ENCODE measurements at places on chromosomes 7 and 10.

DNA sequence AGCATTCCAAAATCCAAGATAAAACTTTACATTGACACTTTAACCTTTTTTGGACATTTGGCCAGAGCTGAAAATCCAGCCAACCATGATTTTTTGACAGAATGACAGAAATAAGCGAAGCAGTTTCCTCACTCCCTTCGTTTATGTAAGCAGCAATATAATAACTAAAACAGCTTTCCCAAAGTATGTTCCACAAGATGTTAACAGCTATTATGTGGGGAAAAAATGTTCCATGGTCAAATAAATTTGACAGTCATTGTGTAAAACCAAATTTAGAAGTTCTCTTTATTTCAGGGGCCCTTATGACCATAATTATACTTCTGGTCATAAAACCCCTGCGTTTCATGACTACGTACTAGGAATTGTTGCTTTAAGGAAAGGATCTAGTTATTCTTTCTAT lies 416.5 kb downstream of the MAGI2 start:
- DNase-seq: no peak

- DNase-seq: no peak
These were observed 717.3 kb downstream of the XPNPEP1 start for GRCh38 chr10:109205929-109206585.

GRCh38 chr7:105799006-105799405 lies 77.4 kb downstream of the ATXN7L1 start:
- DNase-seq: no peak

GRCh38 chr7:117562759-117563158 lies 82.9 kb downstream of the CFTR start:
- DNase-seq: no peak

GRCh38 chr7:77353407-77353721 lies 62.8 kb downstream of the GSAP start:
- no peak for DNase-seq

DNA sequence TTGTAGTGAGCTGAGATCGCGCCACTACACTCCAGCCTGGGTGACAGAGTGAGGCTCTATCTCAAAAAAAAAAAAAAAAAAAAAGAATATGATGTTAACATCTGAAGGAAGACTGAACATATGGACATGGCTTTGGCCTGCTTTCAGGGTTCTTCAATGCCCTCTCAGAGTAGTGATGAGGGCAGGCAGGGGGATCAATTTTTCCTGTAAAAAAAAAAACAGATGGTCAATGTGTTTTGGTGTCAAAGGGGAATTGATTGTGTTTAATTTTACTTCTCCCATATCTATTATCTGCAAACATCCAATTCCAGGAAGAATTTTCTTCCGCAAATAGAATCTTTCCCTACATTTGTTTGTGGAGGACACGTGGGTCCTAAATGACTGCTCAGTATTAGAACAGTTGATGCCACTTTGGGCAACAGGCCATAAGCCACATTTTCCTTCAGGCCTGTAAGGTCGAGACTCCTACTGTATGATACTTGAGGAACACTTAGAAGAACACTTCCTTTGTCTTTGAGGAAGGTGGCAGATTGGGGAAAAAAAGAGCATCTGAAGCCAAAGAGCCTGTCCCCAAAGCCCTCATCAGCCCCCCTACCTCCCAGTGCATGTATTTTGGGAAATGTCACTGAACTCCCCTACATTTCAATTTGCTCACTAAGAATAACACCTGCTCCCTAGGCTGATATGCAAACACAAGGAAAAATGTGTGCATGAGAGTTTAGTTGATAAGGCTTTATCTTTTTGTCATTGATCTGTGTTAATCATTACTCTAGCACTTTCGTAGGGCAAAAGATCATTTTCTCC lies 28.3 kb downstream of the MGAM2 start:
- no peak for DNase-seq

- no peak for DNase-seq
These were observed 37.4 kb upstream of the GSAP start for GRCh38 chr7:77453531-77453930.

- no peak for DNase-seq
These were observed 85.7 kb downstream of the SUGCT start for GRCh38 chr7:40220421-40220911.

DNA sequence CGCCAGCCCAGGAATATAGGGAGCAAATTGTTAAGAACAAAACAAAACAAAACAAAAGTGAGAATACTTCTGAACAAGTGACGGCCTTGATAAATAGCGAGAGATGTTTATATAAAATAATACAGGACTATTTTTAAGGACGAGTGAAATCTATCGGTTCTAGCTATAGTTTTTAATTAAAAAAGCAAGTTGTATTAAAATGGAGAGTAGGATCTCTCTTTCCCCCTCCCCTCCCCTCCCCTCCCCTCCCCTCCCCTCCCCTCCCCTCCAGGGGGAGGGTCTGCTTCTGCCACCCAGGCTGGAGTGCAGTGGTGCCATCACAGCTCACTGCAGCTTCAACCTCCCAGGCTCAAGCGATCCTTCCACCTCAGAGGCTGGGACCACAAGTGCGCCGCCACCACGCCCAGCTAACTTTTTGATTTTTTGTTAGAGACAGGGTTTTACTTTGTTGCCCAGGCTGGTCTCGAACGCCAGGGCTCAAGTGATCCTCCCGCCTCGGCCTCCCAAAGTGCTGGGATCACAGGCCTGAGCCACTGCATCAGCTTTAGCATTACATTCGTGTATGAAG lies 440 bp upstream of the TCAF1 start:
- no peak for DNase-seq

- DNase-seq: no peak
These were observed 44.2 kb upstream of the GGCT start for GRCh38 chr7:30548845-30549244.

DNA sequence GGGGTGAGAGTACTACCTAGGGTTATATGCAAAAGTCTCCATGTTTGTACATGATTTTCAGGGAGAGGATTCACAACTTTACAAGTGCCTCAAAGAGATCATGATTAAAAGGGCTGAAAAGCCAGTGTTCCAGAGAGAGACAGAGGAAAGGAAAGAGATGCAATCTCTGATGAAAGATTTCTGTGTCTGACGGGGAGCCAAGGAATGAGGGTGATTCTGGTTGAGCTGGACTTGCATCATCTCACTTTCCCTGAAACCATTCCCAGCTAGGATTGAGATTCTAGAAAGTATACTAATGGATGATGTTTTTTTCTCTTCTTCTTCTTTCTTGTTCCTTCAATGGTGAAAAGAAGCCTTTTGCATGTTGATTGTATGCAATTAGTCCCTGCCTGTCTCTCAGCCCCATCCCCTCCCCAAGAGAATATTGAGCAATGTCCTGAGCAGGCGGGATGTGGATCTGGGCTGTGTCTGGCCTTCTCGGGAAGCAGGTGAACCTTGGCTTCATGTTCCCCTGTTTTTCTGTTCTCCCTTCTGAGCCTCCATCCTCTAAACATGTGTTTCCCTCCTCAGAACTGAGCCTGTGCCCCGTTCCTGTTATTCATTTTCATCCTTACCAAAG lies 186.1 kb downstream of the ZNF365 start:
- no peak for DNase-seq

DNA sequence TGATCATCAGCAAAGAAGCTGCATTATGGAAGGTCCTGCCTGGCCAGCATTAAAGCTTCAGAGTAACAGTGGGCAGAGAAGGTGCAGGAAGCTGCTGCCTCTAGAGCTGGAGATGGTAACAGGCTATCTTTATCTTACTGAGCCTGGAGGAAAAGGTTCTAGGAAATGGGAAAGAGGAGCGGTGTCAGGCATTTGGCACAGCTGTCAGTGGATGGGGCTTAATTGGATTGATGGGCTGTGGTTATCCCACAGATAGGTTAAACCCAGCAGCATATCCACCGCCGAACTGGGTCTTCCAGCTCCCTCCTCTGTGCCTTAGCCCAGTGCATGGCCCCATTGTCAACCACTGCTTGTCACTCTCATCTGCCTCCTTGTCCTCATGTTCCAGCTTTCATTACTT lies 127.6 kb downstream of the CCNY start:
- DNase-seq: no peak

DNA sequence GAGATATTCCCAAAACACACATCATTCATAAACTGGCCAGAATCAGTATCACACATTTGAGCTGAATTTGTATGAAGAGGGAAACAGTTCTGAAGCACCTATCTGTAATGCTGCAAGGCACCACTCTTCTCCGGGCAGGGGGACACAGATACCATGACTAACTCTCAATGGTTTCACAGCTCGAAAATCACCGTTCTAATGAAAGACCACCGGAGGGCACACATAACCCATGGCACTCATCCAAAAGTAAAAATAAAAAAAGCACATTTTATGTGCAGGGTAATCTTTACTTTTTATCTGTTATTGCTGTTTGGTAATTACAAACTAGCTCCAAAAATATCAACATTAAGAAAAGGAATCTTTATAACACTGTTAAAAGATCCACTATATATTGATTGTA lies 137.5 kb downstream of the PARD3 start:
- no peak for DNase-seq
